ENCODE measurements at places on chromosomes 3 and 15.

GRCh38 chr3:152828075-152828840 lies 6.7 kb upstream of the P2RY1 start:
- no peak for DNase-seq

DNA sequence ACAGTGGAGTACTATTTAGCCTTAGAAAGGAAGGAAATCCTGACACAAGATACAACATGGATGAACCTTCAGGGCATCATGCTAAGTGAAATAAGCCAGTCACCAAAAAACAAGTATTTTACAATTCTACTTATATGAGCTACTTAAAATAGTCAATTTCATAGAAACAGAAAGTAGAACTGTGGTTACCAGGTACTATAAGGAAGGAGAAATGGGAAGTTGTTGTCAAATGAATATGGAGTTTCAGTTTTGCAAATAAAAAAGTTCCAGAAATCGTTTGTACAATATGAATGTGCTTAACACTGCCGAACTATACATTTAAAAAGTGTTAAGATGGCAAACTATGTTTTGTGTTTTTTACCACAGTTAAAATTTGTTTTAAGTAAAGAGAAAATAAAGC lies 26.8 kb downstream of the TRANK1 start:
- DNase-seq, result no peak

- no peak for DNase-seq
Measured at GRCh38 chr3:26205475-26205874, 415.6 kb downstream of the OXSM start.

DNA sequence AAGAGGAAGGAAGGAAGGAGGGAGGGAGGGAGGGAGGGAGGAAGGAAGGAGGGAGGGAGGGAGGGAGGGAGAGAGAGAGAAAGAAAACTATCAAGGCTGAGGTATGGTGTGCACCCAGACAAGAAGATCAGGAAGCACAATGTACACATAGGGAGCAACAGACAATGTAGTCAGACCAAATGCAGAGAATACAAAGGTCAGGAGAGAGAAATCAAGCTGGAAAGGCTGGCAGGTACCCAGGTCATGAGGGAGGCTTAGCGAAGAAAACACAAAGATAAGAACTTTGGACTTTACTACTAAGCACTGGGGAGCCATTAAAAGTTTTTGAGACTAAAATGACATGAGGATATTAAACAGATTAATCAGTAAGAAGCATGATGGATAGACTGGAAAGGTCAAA lies 176.0 kb upstream of the TMCO5A start:
- DNase-seq, result no peak

DNA sequence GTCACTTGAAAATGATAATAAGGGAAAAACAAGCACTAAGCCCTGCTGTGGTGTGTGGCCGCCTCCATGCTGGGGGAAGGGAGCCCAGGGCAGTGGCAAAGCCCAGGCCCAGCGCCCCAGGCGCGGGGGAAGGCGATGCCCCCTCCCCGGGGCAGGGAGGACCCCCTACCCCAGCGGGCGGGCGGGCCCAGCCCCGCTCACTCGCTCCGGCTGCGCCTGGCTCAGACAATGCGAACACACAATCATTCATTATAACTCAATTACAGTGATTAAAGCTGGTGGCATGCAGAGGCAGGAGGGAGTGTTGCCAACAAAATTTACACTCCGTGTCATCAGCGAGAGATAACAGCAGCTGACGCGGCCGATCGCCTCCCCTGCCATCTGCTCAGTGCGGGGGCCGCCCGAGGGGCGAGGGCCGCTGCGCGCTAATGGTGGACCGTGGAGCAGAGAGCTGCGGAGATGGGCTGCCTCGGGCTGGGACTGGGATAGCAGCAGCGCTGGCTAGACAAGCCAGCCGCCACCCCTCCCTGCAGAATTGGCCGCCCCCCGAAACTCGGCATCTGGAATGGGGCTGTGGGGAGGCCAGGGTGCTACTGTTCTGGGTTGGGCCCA lies 64.1 kb downstream of the TLE3 start:
- no peak for DNase-seq

DNA sequence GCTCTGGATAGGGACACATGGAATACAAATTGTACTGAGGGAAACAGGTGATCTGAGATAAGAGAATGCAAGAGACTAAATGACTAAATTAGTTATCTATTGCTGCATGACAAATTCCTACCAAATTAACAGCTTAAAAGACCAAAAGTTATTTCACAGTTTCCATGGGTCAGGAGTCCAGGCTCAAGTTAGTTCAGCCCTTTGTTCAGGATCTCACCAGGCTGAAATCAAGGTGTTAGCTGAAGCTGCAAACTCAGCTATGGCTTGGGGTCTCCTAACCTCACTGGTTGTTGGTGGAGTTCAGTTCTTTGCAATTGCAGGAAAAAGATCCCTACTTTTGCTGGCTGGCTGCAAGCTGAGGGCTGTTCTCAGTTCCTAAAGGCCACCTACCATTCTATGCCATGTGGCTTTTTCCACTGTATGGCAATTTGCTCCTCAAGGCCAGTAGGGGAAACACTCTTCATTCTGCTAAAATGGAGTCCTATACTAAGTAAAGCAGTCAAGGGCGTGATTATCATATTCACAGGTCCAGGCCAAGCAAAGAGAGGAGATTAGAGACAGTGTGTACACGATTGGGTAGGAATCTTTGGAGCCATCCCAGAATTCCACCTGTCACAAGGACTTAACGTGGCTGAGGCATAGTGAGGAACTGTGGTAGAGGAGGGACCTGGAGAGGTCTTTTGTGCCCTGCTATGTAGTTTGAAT lies 53.7 kb downstream of the THRB start:
- DNase-seq, result no peak

DNA sequence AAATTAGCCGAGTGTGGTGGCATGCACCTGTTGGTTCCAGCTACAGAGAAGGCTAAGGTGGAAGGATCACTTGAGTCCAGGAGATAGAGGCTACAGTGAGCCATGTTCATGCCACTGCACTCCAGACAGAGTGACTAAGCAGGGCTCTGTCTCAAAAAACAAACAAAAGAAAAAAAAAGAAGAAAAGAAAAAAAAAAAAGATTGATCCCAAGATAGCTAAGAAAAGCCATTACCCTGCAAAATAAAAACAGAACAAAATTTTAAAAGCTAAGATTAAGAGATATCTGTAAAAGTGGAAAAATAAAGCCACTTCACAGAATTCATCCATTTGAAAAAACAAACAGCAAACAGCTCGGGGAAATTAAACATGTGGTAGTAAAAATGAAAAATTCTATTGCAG lies 23.8 kb downstream of the LRRC2 start:
- DNase-seq, result no peak

- DNase-seq, result no peak
Measured at GRCh38 chr3:126939338-126939718, 43.6 kb upstream of the PLXNA1 start.

- no peak for DNase-seq
Measured at GRCh38 chr3:42751609-42752008, 21.4 kb downstream of the CCDC13 start.

- DNase-seq, result no peak
Measured at GRCh38 chr3:15327941-15328340, 4.4 kb downstream of the SH3BP5 start.

GRCh38 chr15:79283252-79284048 lies 928 bp downstream of the ANKRD34C start:
- DNase-seq, result peak; percentile 78

- no peak for DNase-seq
Measured at GRCh38 chr15:39125904-39126303, 455.0 kb upstream of the THBS1 start.

DNA sequence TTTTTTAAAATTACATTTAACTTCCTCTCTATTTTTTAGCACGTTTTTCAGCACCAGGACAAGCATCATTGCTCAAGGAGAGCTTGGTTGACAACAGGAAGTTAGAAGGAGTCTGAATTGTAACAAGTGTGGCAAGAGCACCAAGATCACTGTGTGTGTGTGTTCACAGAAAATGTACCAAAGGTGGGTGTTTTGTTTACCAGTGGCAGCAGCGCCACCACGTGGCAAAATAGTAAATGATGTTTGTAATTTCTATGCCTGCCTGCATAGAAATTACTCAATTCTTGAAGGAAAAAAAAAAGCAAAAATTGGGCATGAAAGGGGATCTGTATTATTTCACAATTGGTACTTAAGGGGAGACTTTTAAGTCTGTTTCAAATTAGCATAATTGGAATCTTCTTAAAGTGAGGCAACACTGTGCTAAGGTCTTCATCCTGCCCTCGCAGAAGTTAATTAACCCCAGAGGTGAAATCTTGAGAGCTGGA lies 7.4 kb upstream of the U2SURP start:
- DNase-seq, result no peak

GRCh38 chr15:92733090-92733933 lies 77.7 kb upstream of the FAM174B start:
- DNase-seq, result no peak

DNA sequence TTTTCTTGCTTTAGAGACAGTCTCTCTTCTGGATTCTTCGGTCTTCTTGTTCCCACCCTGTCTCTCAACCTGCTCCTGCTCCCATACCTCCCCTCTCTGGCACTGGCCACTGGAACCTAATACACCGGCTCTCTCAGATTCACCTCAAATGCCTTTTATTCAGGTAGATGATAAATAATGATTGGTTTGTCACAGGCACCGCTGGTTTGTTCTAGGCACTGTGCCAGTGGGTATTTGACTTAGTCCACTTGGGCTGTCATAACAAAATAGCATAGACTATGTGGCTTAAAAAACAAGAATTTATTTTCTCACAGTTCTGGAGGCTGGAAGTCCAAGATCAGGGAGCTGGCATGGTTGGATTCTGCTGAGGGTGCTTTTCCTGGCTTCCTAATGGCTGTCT lies 278.2 kb upstream of the STT3B start:
- DNase-seq, result no peak

DNA sequence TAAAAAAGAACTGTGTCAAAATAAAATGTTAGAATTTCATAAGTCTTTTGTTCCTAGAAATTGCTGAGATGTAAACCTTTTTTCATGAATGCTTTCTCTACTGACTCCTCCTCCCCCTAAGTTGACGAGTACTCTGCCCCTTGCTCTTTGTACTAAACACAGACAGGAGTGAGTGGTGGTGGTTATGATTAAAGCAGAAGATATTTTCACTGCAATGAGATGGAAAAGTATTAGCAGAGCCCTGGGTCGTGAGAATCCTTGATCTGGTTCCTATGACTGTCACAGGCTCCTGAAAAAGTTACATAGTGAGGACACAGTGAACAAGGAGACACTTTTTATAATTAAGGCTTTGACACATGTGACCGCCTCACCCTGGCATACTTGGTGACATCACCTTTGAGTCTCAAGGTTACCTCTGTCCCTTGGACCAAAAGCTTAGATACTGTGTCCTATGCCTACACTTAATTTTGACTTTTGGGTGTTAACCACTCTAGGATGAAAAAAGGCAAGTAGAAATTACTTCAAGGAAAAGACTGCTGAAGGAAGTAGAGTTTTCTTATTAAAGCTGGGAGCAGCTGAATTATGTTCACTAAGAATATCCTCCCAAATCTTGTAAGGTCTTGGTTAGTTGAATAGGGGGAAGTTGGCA lies 130.4 kb upstream of the LYSMD4 start:
- DNase-seq, result no peak

DNA sequence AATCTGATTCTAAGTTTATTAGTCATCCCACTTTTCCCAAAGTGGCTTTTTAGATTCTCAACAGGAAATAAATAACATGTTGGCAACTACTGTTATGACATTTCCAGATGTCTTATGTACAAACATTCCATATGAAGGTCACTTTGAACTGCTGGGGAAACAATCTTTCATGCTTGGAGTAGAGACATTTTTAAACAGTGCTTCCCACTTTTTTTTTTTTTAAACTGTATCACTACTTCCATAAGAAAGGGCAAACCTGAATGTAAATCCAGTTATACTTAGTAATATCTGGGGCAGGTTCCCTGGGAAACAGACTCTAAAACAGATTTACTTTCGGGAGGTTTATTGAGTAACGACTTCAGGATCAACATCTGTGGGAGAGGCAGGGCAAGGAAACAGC lies 473.8 kb downstream of the TAFA4 start:
- no peak for DNase-seq

DNA sequence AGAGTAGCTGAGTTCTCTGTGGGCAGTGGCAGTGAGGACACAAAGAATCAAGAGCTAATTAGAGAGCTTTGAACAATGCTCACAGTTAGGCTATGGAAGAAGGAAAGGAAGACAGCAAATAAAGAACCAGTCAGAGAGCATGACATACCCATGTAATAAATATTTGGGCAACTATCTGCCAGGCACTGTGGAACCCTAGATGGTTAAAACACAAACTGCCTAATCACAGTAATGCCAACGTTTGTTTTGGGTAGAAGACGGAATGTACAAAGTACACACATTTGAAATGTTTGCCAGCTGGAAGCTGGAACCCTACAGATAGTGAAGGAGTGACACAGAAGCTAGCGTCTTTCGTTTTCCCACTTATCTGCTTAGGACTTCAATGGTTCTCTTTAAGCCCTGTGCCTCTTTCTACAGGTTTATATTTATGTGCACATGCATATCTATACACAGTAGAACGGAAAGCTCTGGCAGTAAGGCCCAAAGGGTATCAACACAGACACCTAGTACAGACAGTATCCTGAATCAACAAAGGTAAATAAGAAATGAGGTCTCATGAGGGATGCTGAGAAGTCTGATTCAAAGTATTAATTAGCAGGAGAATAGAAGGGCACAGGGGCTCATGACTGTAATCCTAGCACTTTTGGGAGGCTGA lies 44.6 kb downstream of the ANKRD28 start:
- DNase-seq, result no peak

DNA sequence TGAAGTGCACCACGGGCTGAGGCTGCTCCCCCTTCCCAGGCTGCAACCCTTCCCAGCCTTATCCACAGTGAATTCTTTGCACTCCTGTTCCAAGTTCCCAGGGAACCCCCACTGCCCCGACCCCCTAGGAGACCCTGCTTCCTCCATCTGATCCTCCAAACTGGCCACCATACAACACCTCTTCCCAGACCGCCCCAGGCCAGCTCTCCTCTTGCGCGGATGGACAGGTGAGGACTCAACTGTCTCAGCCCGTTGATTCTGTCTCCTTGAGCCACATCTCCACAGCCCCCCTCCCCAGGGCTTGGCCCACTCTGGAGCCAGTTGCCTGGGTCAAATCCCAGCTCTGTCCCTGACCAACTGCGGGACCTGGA lies 21.7 kb downstream of the GRIP2 start:
- no peak for DNase-seq

DNA sequence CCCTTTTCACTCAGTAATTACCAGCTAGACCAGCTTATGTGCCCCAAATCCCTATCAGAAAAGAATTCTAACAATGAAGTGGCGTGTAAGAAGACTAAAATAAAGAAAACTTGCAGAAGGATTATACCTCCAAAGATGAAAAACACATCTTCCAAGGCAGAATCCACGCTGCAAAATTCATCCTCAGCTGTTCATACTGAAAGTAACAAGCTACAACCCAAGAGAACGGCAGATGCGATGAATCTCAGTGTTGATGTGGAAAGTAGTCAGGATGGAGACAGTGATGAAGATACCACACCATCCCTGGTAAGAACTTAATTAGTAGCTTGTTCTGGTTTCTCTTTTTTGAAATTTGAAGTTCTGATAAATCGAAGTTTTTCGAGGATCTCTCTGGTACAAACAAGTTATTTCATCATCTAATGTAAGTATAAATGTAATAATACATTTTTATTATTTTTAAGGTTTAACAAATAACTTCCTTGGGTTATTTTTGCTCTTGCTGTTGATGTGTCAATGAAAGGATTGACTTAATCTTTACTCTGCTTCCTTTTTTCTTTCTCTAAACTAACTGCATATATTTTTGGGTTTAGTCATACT lies 1.4 kb downstream of the WDR76 start:
- no peak for DNase-seq

GRCh38 chr3:175208326-175208725 lies 349.2 kb downstream of the NAALADL2 start:
- no peak for DNase-seq

GRCh38 chr3:102026656-102027055 lies 177.3 kb downstream of the NFKBIZ start:
- no peak for DNase-seq

All from left forelimb (tissue), 1 donor.